ENCODE measurements at places on chromosomes 5 and 9. TPM values are rescaled to one million over a fixed set of nuclear protein-coding genes. Genes with fewer than 3 reads are reported as not detected.

CA9 gene
- total RNA-seq: not detected

LHX6 gene
- total RNA-seq: 2.1 TPM

IGFBPL1 gene
- not detected for total RNA-seq

JAKMIP2 gene
- total RNA-seq: 0.20 TPM

SLC1A3 gene
- 12.8 TPM for total RNA-seq

DAPK1 gene
- total RNA-seq: 1.2 TPM

FAM221B gene
- not detected for total RNA-seq

BASP1 gene
- 4.0 TPM for total RNA-seq

HAVCR2 gene
- 1.2 TPM for total RNA-seq

C5orf58 gene
- total RNA-seq: not detected

PRLR gene
- 0.55 TPM for total RNA-seq

TRIM36 gene
- 0.92 TPM for total RNA-seq

ALDH1A1 gene
- total RNA-seq: 32.8 TPM

PLPP7 gene
- total RNA-seq: 110 TPM

CFAP90 gene
- not detected for total RNA-seq

NUTM2G gene
- not detected for total RNA-seq

Data from gastrocnemius medialis (tissue), 4 donors.